H1 (cell line): ENCODE measurements at places on chromosomes 1 and 21. TPM values are rescaled to one million over a fixed set of nuclear protein-coding genes. Genes with fewer than 3 reads are reported as not detected.

DNA sequence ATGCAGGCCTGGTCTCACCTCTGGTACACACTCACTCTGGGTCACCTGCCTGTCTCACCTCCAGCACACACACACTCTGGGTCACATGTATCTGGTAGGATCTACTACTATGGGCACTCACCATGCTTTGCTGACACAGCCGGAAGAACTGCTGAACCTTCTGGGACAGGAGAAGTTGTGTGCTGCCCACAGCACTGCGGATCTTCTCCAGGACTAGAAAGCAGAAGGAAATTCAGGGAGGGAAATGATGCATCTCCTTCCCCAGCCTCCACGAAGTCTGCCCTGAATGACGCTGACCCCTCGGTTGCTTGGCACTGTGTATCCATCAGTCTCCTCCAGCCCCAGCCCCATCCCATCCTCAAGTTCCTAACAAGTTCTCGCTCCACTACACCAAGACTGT, 7.9 kb upstream of the SMIM12 start:
- no peaks in the 10 kb centered on the region for H3K27me3 ChIP-seq
- DNase-seq: no peak
- H3K27ac ChIP-seq: no peak overlapping the region
- H3K4me1 ChIP-seq: peaks cover 1% of the 10 kb centered on the region
- no peak overlapping the region for H3K4me3 ChIP-seq
- H3K36me3 ChIP-seq: no peaks in the 10 kb centered on the region

Gene CBR1
- 207 and 234 TPM in 2 replicates for polyA plus RNA-seq

DNA sequence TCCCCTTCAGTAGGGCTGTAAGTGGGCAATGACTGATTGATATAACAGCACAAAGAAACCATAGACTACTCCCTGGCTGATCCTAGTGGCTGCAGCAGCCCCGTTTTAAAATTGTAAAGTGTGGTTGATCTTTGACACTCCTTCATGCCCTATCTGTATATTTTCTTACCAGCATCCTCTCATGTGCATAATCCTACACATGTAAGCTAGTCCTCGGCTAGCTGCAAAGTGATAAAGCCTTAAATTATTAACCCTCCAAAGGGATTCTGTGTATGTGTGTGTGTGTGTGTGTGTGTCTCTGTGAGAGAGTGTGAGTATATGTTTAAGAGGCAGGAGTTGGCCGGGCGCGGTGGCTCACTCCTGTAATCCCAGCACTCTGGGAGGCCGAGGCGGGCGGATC, 30.8 kb upstream of the CDC14A start:
- peaks cover 4% of the 10 kb centered on the region; the same call in 1 of the 2 replicates for H3K4me1 ChIP-seq
- no peak overlapping the region for H3K27ac ChIP-seq
- no peak overlapping the region for H3K4me3 ChIP-seq
- H3K27me3 ChIP-seq: no peaks in the 10 kb centered on the region
- no peak for DNase-seq
- H3K36me3 ChIP-seq: no peaks in the 10 kb centered on the region

DNA sequence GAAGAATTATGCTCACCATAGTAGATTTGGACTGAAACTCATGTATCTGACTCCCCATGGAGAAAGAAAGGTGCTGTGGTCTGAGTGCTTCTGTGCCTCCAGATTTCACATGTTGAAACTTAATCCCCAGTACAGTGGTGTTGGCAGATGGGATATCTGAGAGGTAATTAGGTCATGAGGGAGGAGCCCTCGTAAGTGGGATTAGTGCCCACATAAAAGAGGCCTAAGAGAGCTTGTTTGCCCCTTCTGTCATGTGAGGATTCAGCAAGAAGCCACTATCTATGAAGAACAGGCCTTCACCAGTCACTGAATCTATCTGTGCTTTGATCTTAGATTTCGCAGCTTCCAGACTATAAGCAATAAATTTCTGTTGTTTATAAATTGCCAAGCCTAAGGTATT, 150.1 kb downstream of the PLPP3 start:
- H3K4me1 ChIP-seq: 0 out of 2 replicates have a peak, but pooled peaks cover 2% of the 10 kb centered on the region
- no peak overlapping the region for H3K4me3 ChIP-seq
- H3K36me3 ChIP-seq: no peaks in the 10 kb centered on the region
- no peak for DNase-seq
- H3K27me3 ChIP-seq: no peaks in the 10 kb centered on the region
- H3K27ac ChIP-seq: no peak overlapping the region

Gene KIF21B
- polyA plus RNA-seq: 10.8 and 20.1 TPM in 2 replicates

DNA sequence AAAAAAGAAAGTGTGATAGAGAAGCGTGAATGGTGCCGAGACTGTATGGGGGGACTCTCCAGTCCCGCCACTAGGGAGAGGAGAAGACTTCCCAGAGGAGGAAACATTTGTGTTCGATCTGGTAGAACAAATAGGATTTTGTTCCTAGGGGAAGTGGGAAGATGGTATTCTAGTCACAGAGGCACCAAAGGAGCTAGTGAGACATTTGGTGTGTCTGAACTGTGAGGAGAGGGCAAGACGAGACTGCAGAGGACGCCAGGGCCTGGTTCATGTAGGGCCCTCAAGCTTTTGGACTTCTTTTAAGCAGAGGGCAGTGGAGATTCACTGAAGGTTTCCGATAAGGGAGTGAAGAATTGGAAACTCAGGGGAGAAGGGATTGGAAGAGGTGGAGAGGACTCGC, 2.9 kb downstream of the BTBD19 start:
- H3K4me3 ChIP-seq: no peak overlapping the region
- H3K27me3 ChIP-seq: peaks cover 8% of the 10 kb centered on the region
- no peaks in the 10 kb centered on the region for H3K36me3 ChIP-seq
- no peak overlapping the region for H3K27ac ChIP-seq
- H3K4me1 ChIP-seq: peaks cover 36% of the 10 kb centered on the region
- DNase-seq: no peak

DNA sequence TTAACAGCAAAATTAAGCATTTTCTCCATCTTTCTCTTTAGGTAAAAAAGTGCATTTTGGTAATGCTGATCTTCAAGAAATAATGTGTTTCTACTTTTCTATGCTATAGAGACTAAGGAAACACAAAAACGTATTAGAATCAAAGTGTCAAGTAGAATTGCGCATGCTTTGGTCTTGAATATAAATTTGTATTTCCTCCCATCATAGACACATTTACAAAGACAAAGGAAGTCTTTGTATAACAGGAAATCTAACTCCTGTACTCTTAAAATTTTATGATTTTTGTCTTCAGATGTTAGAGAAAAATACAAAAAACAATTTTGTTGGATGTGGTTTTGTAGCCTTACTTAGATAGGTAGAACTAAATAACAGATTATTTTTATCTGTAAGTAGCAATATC, 1299.4 kb downstream of the NCAM2 start:
- no peak overlapping the region for H3K27ac ChIP-seq
- DNase-seq: no peak
- H3K4me3 ChIP-seq: no peak overlapping the region
- H3K27me3 ChIP-seq: no peaks in the 10 kb centered on the region
- no peaks in the 10 kb centered on the region for H3K4me1 ChIP-seq

DNA sequence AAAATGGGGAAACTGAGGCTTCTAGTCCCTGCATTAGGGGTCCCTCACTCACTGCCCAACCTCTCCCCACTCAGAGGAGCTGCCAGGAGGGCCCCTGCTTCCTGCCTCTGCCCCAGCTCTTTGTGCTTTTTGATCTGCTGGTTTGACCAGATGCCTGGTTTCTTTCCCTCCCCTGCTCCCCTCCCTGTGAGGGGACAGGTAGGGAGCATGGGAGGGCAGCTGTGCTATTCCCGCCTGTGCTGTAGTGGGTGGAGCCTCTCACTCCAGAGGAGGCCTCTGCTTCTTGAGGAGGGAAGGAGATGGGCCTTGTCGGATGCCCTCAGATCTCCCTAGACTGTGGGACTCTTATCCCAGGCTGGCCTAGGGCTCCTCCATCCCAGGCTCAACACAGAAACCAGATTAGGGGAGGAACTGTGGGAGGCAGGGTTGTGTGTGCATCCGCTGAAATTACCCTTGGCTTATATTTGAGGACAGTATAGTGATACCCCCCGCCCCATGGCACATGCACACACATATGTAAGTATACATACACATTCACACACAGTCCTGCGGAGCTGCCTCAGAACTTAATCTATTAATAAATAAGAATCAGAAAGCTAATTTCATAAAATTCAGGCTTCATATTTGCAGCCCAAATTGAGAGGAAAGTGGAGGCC, 4.6 kb downstream of the BOLA1 start:
- no peak overlapping the region for H3K4me3 ChIP-seq
- no peak for DNase-seq
- peaks cover 4% of the 10 kb centered on the region for H3K4me1 ChIP-seq
- H3K27me3 ChIP-seq: no peaks in the 10 kb centered on the region

Gene PLCH2
- 0.14 TPM in 2 replicates for polyA plus RNA-seq

GRCh38 chr1:240350910-240351331, 259.2 kb downstream of the FMN2 start:
- no peak overlapping the region for H3K4me3 ChIP-seq
- DNase-seq: no peak
- H3K27ac ChIP-seq: no peak overlapping the region
- H3K4me1 ChIP-seq: no peaks in the 10 kb centered on the region
- H3K36me3 ChIP-seq: no peaks in the 10 kb centered on the region

DNA sequence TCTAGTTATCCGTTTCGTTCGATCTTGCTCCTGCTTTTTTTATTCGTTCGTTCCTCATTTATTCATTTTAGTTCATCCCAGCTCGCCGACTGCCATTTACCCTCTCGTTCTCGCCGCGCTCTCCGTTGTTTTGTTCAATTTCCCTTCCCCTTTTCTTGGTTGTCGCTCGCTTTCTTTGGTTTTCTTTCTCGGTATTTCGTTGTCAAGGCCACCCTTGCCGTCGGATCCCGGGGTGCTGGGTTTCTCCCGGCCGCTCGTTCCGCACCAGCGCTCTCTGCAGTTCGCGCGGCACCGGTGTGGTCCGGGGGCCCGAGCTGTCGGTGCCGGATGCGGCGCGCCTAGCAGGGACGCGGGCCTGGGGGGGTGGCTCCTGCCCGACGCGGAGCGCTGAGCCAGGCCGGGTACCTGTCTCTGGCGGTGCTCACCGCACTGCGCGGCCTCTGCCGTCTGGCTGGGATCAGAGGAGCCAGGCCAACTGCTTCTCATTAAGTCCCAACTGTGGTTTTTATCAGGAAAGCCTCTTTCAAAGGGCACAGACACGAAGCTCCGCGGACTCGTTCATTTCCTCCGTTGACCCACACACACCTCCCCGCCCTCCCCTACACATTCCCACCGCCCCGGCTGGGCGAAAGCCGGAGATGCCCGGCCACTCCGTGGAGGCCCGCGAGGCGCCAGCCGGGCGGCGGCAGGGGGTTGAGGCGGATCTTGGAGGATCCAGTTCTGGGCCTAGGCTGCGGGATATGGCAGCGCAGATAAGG, 1.6 kb downstream of the ALX3 start:
- no peak overlapping the region for H3K27ac ChIP-seq
- peaks cover 3% of the 10 kb centered on the region for H3K4me1 ChIP-seq
- no peaks in the 10 kb centered on the region; the same call in 1 of the 2 replicates for H3K36me3 ChIP-seq
- peak overlapping the region; percentile 43; the same call in 1 of the 2 replicates for H3K4me3 ChIP-seq
- peaks cover 87% of the 10 kb centered on the region for H3K27me3 ChIP-seq
- DNase-seq: no peak

Gene STPG1
- 10.8 and 11.2 TPM in 2 replicates for polyA plus RNA-seq

GRCh38 chr1:247180581-247180980, 8.8 kb upstream of the ZNF124 start:
- H3K4me1 ChIP-seq: no peaks in the 10 kb centered on the region
- no peaks in the 10 kb centered on the region for H3K27me3 ChIP-seq
- H3K36me3 ChIP-seq: no peaks in the 10 kb centered on the region

DNA sequence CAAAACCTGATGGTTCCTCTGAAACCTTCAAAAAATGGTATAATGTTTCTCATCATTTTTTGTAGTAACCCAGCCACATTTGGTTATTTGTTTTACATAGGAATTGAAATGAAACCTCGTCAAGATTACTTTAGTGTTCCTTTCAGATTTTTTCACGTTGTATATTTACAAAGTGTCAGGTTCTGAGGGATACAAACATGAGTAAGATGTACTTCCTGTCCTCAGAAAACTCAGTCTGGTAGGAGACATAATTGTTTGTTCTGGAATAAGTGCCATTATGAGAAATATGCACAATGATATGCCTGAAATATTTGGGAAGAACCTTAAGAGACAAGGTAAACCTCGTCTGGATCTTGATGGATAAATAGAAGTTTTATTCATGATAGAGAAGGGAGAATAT, 145.5 kb downstream of the USP25 start:
- no peaks in the 10 kb centered on the region for H3K4me1 ChIP-seq

- H3K27ac ChIP-seq: no peak overlapping the region
- no peak for DNase-seq
- H3K27me3 ChIP-seq: no peaks in the 10 kb centered on the region
- H3K36me3 ChIP-seq: no peaks in the 10 kb centered on the region
Observed at GRCh38 chr1:172339842-172340241, 80.6 kb upstream of the C1orf105 start.

GRCh38 chr21:42047821-42048613, 23.1 kb upstream of the UMODL1 start:
- H3K4me3 ChIP-seq: no peak overlapping the region
- H3K27me3 ChIP-seq: no peaks in the 10 kb centered on the region
- no peak overlapping the region for H3K27ac ChIP-seq
- DNase-seq: no peak
- no peaks in the 10 kb centered on the region for H3K36me3 ChIP-seq
- no peaks in the 10 kb centered on the region for H3K4me1 ChIP-seq

DNA sequence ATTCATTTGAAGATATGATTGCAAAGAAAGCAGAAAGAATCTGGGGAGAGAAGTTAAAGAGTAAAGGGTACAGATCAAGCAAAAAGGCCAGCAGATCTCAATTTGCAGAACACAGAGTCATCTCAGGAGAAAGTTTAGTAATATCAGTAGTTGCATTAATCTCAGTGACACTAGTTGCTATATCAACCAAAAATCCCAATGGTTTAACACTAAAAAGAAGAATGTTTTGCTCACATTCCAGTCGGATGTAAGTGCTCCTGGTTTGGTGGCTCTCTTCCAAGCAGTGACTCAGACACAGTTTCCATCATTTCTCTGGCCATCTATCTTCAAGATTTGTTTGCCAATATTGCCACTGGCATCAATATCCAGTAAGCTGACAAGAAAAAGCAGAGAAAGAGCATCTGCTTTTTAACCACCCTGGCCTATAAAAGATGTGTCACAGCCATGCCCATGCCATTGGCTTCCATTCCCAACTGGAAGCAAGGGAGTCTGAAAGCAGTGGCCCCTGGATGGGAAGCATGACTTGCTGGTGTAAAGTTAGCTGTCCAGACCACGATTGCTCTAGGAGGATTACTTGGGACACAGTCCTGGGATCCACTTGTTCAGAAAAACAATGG, 45.5 kb upstream of the AIM2 start:
- H3K4me1 ChIP-seq: 0 out of 2 replicates have a peak, but pooled peaks cover 2% of the 10 kb centered on the region
- no peaks in the 10 kb centered on the region for H3K36me3 ChIP-seq
- no peak for DNase-seq

DNA sequence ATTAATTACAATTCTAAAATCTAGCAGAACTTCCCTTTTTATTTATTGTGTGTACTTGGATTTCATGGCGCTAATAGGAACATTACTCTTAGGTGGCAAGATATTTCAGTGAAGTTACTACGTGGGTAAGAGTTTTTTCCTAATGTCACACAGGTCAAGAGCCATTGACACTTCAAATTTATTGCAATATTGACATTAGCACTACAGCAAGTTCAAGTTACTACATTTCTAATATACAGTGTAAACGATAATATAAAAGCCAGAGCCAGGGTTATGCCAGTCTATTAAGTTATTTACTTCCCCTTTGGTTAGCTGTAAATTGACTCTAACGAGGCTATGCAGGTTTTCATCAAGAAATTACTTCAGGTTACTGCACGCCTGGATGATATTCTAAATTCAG, 29.7 kb downstream of the CHODL start:
- no peaks in the 10 kb centered on the region for H3K4me1 ChIP-seq
- H3K36me3 ChIP-seq: no peaks in the 10 kb centered on the region
- H3K27ac ChIP-seq: no peak overlapping the region
- DNase-seq: no peak
